T-helper 1 cell (primary cell): ENCODE measurements at places on chromosomes 5 and 9.

GRCh38 chr5:173496883-173497255 is 119.6 kb downstream of the BOD1 start:
- no peak for DNase-seq

DNA sequence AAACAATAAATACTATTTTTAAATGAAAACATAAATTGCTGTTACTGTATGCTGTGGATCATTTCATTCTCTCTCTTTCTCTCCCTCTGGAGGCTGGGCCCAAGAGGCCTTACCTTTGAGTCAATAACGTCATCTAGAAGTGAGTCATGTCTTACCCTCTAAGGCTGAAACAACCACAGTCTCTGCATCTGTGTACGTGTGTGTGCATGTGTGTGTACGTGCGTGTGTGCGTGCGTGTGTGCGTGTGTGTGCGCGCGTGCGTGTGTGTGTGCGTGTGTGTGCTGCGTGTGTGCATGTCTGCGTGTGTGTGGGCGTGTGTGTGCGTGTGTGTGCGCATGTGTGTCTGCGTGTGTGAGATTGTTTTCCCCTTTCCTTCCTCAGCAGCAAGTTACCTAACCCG is 13.6 kb upstream of the IL17B start:
- no peak for DNase-seq

DNA sequence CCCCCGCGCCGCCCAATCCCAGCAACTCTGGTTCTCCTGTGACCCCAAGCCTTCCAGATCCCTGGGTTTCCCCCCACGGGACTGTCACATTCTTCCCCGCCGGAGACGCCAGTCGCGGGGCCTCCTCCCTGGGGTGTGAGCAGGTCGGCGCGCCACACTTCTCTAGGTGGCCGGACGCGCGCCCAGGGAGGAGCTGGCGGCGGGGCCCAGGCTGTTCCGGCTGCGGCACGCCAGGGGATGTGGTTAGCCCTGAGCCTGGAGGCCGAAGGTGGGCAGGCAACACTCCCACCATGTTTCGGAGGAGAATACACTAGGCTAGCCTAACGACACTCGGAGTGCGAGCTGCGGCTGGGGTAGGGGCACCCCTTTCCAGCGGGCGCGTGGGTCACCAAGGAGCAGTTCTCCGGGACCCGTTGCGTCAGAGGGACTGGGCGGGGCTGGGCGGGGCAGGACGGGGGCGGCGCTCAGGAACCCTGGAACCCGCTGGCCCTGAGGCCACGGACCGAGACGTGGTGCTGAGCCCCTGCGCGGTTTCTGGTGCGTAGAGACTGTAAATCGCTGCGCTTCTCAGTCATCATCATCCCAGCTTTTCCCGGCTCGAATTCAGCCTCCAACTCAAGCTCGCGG is at the start of gene SLC27A6:
TSS of gene SLC27A6 (plus strand) at position 478 of the 627 bp plus-strand sequence. CDS start 650 bp downstream, outside the sequence.
- DNase-seq: no peak

- DNase-seq: no peak
Measured at GRCh38 chr9:81031422-81032029, 657.8 kb downstream of the TLE1 start.

DNA sequence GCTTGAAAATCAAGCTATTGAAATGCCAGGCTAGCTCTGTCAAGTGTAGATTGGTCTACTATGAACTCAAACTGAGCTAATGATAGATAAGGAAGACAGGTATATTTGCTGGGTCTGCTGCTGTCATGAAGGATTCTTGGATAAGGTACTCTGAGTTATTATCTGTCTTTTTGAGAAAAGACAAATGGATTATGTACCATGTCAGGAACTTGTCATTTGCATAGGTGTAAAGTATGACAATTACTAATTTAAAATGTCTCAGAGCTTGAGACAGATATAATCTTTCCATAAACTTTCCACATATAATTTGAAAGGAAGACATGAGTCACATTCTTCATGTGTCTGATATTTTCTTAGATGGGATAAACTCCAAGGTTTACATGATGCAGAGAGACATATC is 594.1 kb upstream of the PTPRD start:
- no peak for DNase-seq

GRCh38 chr9:6268826-6269397 is 53.3 kb downstream of the IL33 start:
- DNase-seq: no peak

DNA sequence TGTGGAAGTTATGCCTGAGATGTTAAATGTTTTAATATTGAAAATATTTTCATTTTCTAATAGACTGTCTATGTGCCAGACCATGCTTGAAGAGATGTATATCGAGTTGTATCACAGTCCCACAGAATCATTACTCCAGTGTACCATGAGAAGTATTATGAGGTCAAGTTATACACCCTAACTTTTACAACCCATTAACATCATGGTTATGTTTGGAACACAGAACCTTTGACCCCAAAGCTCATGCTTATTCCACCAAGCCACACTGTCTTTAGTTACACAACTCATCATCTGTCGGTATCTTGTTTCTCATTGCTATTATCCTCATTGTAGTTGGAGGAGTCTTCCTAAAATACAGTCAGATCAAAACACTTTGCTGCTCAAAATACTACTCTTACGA is 248.0 kb downstream of the KCTD16 start:
- DNase-seq: no peak

GRCh38 chr9:70581214-70581954 is 166.9 kb upstream of the KLF9 start:
- no peak for DNase-seq

- DNase-seq: no peak
Measured at GRCh38 chr5:168972731-168973130, 328.2 kb downstream of the SLIT3 start.

DNA sequence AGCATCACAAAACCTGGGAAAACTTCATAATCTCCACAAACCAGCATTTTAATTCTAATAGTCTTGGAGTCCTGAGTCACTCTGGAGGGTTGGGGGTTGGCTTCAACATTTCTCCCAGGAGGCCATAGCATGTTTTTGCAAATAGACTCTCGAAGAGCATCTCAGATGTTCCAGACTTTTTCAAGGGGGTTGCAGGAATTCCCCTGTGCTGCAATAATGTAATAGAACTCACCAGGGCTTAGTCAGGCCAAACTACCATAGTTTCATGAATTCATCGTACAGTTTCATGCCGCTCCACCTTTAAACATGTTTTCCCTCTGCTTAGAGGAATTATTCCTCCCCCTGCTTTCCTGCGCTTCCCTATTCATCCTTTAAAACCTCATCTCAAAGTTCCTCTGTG is 499.5 kb upstream of the KLF4 start:
- no peak for DNase-seq

GRCh38 chr5:1205255-1206180 is 4.1 kb downstream of the SLC6A19 start:
- no peak for DNase-seq

DNA sequence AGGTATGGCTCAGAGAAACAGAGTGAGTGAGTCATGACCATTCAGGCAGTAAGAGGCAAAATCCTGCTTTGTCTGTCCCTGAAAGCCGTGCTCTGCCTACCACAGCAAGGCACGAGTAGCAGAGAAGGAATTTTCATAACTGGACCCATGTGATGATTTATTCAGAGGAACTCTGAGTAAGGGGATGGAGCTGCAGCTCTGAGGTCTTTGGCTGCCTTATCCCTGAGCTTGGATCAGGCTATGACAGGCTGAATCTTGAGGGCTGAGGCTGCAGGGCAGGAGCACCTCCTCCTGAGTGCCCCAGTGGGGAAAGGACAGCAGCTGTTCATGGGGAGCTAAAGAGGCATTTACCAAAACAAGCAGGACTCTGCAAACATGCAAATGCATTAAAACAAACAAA is 183.4 kb downstream of the PAPPA start:
- no peak for DNase-seq

DNA sequence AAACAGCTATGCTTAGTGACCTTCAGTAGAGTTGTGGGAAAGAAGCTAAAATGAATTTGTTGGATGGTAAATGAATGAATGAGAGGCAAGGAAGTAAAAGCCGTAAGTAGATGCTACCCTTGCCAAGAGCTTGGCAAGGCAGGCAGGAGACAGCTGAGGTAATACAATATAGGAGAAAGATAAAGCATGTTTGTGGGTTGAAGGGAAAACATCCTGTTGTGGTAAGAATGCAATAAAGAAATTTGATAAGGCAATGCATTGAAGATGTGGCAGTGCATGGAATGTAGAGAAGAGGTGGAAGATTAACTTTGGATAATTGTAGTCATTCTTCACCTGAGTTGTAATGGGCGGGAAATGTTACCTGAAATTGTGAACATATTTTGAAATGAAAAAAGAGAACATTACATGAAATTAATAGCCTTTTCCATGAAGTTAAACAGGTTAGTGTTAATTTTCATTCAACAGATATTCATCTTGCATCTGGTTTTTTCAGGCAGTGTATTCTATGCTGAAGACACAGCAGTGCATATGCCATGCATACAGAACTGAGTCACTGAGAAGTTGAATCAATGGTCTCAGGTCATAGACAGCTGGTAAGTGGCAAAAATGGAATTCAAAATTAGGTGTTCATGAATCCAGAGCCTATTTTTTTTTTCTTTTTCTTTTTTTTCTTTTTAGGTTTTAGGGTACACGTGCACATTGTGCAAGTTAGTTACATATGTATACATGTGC is 43.4 kb upstream of the SPINK5 start:
- no peak for DNase-seq

- peak; percentile 86 for DNase-seq
Measured at GRCh38 chr9:134065612-134066419, 2.0 kb downstream of the BRD3 start.

DNA sequence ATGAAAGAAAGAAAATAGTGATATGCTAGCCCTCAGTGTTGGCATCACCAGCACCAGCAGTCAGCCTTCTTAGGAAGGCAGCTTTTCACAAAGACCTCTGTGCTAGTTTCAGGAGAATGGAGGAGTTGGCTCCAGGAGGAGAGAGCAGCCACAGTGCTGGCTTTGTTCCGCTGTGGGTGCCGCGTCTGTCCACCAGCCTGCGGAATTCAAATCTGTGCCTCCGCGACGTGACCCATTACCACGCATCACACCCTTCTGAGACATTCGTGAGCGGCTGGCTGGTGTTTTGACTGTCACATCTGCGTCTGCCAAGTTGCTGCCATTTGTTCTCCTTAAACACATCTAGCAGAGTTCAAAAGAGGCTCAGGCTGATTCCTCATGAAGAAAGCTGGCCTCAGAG is 34.4 kb downstream of the SNX18 start:
- DNase-seq: no peak

DNA sequence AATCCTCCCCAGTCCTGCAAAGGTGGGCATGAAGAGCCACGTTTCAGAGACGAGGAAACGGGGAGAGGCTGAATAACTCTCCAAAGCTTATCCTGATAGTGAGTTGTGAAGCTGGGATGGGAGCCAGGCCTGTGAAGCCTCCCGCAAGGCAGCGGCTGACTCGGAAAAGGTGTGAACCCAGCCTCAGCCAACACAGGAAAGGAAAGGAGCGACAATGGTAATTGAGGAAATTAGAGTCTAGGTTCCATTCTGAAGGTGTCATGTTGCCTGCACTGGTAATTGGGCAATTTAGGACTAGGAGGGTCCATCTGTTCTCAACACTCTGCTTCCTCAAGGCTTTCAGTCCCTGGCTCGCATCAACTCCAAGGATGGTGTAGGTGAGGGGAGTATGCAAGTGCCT is 83.4 kb downstream of the LIFR start:
- DNase-seq: no peak

- DNase-seq: no peak
Measured at GRCh38 chr5:38677636-38678035, 121.2 kb upstream of the LIFR start.

GRCh38 chr9:23677446-23677845 is 148.6 kb downstream of the ELAVL2 start:
- no peak for DNase-seq

GRCh38 chr9:77802515-77803293 is 154.6 kb upstream of the GNA14 start:
- no peak for DNase-seq

DNA sequence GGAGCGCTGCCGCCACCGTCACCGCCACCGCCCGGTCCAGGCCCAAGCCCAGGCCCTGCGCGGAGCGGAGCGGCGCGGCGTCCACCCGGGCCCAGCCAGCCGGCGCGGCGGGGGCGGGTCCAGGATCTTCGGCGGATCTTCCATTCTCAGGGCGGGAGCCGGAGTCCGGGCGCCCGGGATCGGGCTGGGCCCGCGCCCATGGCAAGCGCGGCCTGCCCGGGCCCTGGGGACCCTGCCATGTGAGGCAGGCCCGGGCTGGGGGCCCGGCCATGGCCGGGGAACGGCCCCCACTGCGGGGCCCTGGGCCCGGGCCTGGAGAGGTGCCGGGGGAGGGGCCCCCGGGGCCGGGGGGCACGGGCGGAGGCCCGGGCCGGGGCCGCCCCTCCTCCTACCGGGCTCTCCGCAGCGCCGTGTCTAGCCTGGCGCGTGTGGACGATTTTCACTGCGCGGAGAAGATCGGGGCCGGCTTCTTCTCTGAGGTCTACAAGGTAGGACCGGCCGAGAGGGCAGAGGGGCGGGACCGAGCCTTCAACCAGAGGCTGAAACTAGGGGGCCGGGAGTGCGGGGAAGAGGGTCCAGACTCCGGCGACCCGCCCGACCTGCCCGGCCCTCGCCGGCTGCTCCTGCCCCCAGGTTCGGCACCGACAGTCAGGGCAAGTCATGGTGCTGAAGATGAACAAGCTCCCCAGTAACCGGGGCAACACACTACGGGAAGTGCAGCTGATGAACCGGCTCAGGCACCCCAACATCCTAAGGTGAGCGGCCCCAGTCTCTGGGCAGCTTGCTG is 482 bp downstream of the TESK1 start:
- DNase-seq: no peak

GRCh38 chr9:128211186-128211980 is 8.2 kb downstream of the DNM1 start:
- DNase-seq: no peak

- no peak for DNase-seq
Measured at GRCh38 chr5:145981589-145982571, 45.5 kb downstream of the SH3RF2 start.

DNA sequence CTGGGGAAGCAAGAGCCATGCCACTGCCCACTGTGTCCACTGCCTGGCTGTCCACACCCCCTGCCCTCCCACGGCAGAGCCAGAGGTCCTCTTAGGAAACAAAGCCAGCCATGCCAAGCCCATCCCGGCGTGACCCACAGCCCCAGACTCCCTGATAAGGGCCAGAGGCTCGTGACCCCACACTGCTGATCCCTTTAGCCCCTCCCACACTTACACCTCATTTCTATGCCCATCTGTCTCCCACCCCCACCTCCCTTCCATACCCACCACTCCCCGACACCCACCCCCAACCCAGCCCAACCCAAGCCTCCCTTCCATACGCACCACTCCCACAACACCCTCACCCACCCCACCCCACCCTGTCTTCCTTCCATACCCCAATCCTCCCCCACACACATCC is 17.3 kb downstream of the PTGES start:
- no peak for DNase-seq

- DNase-seq: no peak
Measured at GRCh38 chr5:58077966-58078365, 381.9 kb downstream of the PLK2 start.

- DNase-seq: no peak
Measured at GRCh38 chr5:129716235-129716634, 31.7 kb upstream of the MINAR2 start.
